ENCODE measurements at places on chromosomes 16 and 17. TPM values are rescaled to one million over a fixed set of nuclear protein-coding genes. Genes with fewer than 3 reads are reported as not detected.

DNA sequence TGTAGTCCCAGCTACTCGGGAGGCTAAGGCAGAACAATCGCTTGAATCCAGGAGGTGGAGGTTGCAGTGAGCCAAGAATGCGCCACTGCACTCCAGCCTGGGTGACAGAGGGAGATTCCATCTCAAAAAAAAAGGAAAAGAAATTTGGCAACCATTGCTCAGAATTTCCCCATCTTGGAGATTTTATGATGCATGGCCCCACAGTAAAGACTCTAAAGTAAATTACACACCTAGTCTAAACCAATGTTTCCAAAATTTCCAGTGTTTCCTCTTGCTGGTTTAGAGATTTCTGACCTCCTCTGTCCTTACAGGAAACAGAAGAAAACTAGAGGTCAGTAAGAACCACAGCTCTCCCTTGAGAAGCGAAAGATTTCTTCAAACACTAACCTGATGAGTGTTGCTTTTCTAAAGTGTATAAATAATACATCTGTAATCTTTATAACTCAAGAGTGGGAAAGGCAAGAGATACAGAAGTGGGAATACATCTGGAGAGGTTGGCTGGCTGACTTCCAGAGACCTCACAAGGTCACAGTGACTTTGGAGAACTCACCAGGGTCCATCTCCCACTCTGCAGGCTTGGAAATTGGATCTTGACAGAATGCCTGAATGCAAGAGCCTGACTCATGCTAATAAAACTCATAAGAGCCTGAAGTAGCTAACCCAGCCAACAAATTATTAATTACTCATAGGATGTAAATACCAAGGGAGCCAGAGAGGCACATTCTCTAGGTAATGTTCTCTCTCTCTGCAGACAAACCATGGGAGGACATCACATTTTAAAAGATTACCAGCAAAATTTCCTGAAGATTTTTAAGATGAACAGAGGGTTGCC is 8.8 kb downstream of the ADAT1 start:
- no peaks in the 10 kb centered on the region for H3K27me3 ChIP-seq
- DNase-seq: no peak
- H3K4me1 ChIP-seq: no peaks in the 10 kb centered on the region

DNA sequence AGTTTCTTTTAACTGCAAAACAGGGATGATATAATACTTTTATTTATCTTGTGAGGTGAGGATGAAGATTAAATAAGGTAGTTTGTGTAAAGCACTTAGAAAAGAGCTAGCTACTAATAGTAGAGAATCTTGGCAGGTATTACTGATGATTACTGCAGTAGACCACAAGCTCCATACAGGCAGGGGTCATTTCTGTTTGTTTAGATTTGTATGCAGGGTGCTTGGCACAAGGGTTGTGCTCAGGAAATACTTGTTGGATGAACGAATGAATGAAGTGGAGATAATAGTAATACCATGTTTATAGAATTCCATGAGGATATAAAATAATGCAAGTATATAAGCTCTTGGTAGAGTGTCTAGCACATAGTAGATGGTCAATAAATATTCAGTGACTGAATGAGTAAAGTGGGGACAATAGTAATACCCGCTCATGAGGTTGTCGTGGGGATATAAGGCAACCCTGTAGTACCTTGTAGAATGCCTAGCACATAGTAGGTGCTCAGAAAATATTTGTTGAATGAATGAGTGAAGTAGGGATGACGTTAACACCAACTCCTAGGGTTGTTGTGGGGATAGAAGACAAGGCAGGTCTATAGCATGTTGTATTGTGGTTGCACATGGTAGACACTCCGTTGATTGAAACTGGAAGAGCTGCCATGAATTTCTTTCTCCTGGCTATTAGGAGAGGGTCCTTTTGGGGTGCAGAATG is 83.0 kb downstream of the ABCC1 start:
- no peak for DNase-seq
- H3K27me3 ChIP-seq: no peaks in the 10 kb centered on the region
- no peak overlapping the region for H3K4me3 ChIP-seq
- peaks cover 14% of the 10 kb centered on the region for H3K4me1 ChIP-seq
- no peaks in the 10 kb centered on the region for H3K36me3 ChIP-seq
- H3K27ac ChIP-seq: no peak overlapping the region

DNA sequence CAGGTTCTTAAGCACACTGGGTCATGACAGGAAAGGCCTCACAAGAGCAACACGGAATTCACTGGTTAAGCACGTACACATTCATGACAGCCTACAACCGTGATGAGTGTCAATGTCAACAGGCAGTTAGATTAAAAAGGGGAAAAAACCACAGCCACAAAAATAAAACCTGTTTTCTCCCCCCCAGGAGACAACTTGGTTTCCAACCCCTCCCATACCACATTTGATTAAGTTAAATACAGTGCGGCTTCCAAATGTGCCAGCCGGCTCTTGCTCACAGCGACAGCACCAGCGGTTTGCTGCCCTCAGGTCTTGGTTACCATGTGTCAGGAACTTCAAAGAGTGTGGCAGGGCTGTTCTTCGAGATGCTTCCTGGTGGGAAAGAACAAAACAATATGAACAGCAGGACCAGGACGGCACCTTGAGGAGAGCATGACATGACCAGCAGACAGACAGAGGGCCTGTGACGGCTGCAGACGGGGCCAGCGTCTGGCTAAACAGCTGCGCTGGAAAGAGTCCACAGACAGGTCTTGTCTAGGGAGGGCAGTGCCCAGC is 193.6 kb downstream of the PARN start:
- no peak overlapping the region for H3K27ac ChIP-seq
- H3K27me3 ChIP-seq: no peaks in the 10 kb centered on the region
- no peaks in the 10 kb centered on the region for H3K4me1 ChIP-seq
- DNase-seq: no peak

- H3K27me3 ChIP-seq: no peaks in the 10 kb centered on the region
- H3K36me3 ChIP-seq: no peaks in the 10 kb centered on the region
- DNase-seq: no peak
- no peaks in the 10 kb centered on the region for H3K4me1 ChIP-seq
- no peak overlapping the region for H3K27ac ChIP-seq
These were observed 155.1 kb upstream of the CCL2 start for GRCh38 chr17:34099859-34100515.

DNA sequence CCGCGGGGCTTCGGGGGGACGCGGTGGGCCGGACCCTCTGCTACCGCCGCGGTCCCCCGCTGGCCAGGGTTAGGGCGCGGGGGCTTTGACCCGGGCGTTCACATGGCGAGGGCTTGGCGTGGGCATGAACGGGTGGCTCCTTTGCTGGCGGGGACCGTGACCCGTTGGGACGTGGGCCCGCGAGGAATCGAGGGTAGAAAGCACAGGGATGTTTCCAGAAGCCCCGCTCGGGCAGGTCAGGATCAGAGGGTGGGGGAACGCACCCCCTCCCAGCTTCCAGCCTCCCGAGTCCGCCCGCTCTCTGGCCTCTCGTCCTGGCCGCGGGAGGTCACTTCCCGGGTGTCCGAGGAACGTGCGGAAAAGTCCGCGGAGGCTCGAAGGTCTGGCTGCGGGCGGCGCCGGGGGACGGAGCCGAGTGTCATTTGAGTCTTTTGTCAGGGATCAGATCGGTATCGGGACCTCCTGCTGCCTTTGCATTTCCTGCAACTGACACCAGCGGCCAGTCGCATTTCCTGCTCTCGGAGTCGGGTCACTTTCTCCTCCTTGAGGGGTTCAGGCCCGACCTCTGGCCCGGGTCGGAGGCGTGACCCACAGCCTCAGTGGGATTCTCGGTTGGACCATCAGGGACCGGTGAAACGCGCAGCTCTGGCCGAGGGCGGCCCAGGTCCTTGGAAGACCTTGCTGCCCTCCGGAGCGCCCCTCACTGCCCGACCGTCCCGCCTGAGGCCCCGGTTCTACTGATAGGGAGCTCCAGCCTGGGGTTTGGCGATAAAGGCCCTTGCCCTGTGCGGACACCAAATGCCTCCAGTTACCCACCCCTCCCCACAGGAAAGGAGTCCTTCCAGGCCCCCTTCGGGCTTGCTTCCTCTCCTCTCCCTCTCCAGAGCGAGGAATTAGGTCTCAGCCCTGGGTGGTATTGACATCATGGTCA is 702 bp upstream of the WNT3 start:
- peaks cover 21% of the 10 kb centered on the region for H3K4me1 ChIP-seq
- H3K27me3 ChIP-seq: peaks cover 14% of the 10 kb centered on the region
- no peak overlapping the region for H3K27ac ChIP-seq

- H3K4me1 ChIP-seq: no peaks in the 10 kb centered on the region
- no peaks in the 10 kb centered on the region for H3K36me3 ChIP-seq
- DNase-seq: no peak
- H3K27ac ChIP-seq: no peak overlapping the region
- H3K4me3 ChIP-seq: no peak overlapping the region
- H3K27me3 ChIP-seq: no peaks in the 10 kb centered on the region
These were observed 132.1 kb downstream of the HS3ST4 start for GRCh38 chr16:25823891-25824290.

GRCh38 chr16:12546918-12547607 is 256.6 kb downstream of the CPPED1 start:
- H3K4me3 ChIP-seq: no peak overlapping the region
- H3K27ac ChIP-seq: no peak overlapping the region

- no peak overlapping the region for H3K4me3 ChIP-seq
- H3K27ac ChIP-seq: no peak overlapping the region
- H3K36me3 ChIP-seq: no peaks in the 10 kb centered on the region
- H3K4me1 ChIP-seq: no peaks in the 10 kb centered on the region
- H3K27me3 ChIP-seq: no peaks in the 10 kb centered on the region
These were observed 71.9 kb downstream of the AXIN2 start for GRCh38 chr17:65489413-65490155.

DNA sequence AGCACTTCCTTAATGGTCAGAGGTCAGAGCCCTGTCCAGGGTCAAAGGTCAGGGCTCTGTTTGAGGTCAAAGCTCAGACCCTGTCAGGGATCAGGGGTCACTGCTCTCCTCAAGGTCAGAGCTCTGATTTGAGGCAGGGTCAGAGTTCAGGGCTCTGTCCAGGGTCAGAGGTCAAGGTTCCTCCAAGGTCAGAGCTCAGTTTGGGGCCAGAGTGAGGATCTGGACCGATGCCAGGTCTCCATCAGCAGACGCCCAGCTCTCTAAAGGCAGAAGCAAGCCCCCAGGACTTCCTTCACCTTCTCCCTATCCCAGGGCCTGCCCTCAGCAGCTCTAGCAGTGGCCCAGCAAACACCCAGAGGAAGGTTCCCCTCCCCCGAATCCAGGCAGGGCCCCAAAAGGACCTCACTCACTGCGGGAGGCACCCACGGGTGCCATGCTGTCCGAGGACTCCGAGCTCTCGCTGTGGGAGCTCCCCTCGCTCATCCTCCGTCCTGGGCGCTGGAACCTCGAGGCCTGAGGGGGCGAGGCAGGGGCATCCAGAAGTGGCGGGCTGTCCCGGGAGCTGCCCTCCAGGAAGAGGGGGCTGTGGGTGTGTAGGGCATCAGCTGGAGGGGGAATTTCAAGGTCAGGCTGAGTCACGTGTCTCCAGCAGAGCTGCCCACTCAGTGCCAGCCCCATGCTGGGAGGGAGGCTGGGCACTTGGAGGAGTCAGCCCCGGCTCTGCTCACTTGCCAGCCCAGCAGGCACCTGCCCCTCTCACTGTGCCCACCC is 26.7 kb downstream of the PIMREG start:
- H3K27ac ChIP-seq: no peak overlapping the region
- H3K27me3 ChIP-seq: no peaks in the 10 kb centered on the region
- DNase-seq: no peak
- H3K4me3 ChIP-seq: no peak overlapping the region
- peaks cover 23% of the 10 kb centered on the region for H3K4me1 ChIP-seq
- H3K36me3 ChIP-seq: no peaks in the 10 kb centered on the region

GRCh38 chr16:4052801-4053293 is 63.4 kb downstream of the ADCY9 start:
- no peak overlapping the region for H3K4me3 ChIP-seq
- H3K27ac ChIP-seq: peak overlapping the region; percentile 66
- H3K27me3 ChIP-seq: no peaks in the 10 kb centered on the region
- H3K36me3 ChIP-seq: no peaks in the 10 kb centered on the region
- peaks cover 34% of the 10 kb centered on the region for H3K4me1 ChIP-seq
- DNase-seq: no peak

DNA sequence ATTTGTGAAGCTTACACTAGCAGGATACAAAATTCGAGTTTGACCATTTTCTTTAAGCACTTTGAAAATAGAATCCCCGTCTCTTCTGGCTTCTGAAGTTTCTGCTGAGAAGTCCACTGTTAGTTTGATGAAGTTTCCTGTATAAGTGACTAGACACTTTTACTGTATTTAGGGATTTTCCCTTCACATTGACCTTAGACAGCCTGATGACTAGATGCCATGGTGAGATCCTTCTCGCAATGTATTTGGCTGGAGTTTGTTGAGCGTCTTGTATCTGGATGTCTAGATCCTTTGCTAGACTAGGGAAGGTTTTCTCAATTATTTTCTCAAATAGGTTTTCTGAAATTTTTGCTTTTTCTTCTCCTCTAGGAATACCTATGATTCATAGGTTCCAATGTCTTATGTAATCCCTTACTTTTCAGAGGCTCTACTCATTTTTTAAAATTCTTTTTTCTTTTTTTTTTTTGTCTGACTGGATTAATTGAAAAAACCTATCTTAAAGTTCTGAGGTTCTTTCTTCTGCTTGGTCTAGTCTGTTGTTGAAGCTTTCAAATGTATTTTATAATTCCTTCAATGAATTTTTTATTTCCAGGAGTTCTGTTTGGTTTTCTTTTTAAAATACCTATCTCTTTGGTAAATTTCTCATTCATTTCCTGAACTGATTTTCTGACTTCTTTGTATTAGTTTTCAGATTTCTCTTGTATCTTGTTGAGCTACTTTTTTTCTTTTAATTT is 63.7 kb upstream of the ABCC11 start:
- DNase-seq: no peak
- no peaks in the 10 kb centered on the region for H3K36me3 ChIP-seq
- no peaks in the 10 kb centered on the region for H3K27me3 ChIP-seq
- no peak overlapping the region for H3K27ac ChIP-seq

- H3K27me3 ChIP-seq: no peaks in the 10 kb centered on the region
- H3K4me1 ChIP-seq: no peaks in the 10 kb centered on the region
- no peak for DNase-seq
- no peaks in the 10 kb centered on the region for H3K36me3 ChIP-seq
- no peak overlapping the region for H3K4me3 ChIP-seq
These were observed 38.2 kb upstream of the NUDT7 start for GRCh38 chr16:77684181-77684526.

- no peak overlapping the region for H3K27ac ChIP-seq
- H3K36me3 ChIP-seq: no peaks in the 10 kb centered on the region
- H3K4me1 ChIP-seq: no peaks in the 10 kb centered on the region
- H3K4me3 ChIP-seq: no peak overlapping the region
These were observed 7.0 kb downstream of the CES5A start for GRCh38 chr16:55868137-55868536.

GRCh38 chr17:30377574-30378240 is 1.0 kb upstream of the CPD start:
- no peaks in the 10 kb centered on the region for H3K27me3 ChIP-seq
- DNase-seq: no peak
- peak overlapping the region; percentile 53 for H3K4me3 ChIP-seq
- peaks cover 46% of the 10 kb centered on the region for H3K4me1 ChIP-seq
- no peaks in the 10 kb centered on the region for H3K36me3 ChIP-seq

Gene NPIPB9
- not detected for total RNA-seq

Gene ATP6V0A1
- 72.4 TPM for total RNA-seq

Gene ATP2A1
- total RNA-seq: not detected

Gene ULK2
- 25.3 TPM for total RNA-seq

Gene RGS11
- 5.4 TPM for total RNA-seq

Gene PSMB3
- total RNA-seq: 193 TPM

Gene SUPT6H
- 89.6 TPM for total RNA-seq

Gene EXOC3L1
- 2.5 TPM for total RNA-seq

Gene ITGA2B
- 2.0 TPM for total RNA-seq

Gene C16orf86
- 10.3 TPM for total RNA-seq

Gene SYNGR2
- 82.3 TPM for total RNA-seq
